ENCODE measurements at places on chromosomes 4 and X. TPM values are rescaled to one million over a fixed set of nuclear protein-coding genes. Genes with fewer than 3 reads are reported as not detected.

The PPAT gene
- total RNA-seq: 11.8 TPM

DNA sequence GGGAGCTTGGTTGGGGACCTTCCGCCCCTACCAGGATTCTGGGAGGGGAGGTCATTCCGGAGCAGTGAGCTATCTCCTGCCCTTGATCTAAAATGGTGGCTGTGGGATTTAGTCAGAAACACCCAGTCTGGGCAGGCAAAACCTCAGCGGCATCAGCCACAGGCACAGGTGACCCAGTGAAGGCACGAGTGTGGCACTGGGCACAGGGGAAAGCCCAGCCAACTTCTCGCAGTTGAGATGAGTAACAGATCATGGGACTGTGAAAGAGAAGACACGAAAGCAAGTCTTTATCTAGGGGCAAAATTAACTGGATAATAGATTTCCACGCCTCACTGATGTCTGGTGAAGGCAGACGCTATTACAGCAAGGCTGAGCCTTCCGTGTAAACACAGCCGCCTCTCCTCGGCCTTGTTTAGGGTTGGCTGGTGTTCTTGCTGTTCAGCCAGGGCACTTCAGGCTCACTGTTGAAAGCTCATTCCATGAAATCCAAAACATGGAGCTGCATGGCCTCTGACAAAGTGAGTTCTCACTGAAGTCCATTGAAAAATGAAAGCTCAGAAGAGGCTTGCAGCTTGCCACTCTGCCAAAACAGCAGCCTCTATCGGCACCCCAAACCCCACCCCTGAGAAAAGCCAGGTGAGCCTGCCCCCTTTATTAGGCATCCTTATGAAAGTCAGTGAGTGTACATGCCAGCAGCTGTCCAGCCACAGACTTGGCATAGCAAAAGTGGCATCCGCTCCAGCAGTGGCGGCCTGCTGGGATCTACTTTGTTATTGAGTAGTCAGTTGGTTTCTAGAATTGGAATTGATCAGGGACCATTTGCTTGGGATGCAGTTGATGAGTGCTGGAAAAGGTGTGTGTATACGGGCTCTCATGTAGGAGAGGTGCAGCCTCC is 102.3 kb upstream of the MTM1 start:
- DNase-seq: no peak

DNA sequence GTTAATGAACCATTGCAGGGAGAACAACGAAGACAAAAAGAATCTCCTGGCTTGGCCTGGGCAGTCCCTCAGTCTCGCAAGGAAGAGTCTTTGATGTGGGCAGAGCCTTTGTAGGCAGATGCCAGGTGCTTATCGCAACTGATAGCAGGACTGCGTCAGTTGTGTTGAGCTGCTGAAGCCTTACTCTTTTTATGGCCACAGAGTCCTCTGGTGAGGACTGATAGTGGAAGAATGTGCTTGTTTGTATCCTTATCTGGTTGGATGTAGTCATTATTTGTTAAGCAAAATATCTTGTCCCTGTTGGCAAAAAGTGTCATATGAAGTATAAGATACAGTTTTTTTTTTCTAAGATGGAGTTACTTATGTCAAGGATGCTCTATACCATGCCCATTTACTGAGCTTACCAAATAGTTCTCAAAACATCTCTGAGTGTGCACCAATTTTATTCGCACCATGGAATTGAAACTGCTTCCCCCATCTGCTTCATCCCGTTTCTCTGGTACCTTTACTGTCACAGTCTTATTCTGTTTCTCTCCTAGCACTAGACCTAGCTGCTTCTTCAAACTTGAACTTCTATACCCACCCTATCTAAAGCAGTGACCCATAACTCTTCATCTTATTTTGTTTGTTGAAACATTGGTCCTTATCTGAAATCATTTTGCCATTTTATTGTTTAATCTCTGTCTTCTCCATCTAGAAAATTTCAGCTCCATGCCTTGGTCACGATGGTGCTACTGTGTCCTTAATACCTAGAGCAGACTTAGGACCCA is 47.0 kb upstream of the SPRY1 start:
- DNase-seq: no peak

GRCh38 chr4:36183665-36184393 is 60.5 kb downstream of the ARAP2 start:
- no peak for DNase-seq

The CCDC149 gene
- total RNA-seq: 11.0 TPM

- no peak for DNase-seq
Observed at GRCh38 chrX:133333154-133333750, 82.0 kb downstream of the GPC4 start.

DNA sequence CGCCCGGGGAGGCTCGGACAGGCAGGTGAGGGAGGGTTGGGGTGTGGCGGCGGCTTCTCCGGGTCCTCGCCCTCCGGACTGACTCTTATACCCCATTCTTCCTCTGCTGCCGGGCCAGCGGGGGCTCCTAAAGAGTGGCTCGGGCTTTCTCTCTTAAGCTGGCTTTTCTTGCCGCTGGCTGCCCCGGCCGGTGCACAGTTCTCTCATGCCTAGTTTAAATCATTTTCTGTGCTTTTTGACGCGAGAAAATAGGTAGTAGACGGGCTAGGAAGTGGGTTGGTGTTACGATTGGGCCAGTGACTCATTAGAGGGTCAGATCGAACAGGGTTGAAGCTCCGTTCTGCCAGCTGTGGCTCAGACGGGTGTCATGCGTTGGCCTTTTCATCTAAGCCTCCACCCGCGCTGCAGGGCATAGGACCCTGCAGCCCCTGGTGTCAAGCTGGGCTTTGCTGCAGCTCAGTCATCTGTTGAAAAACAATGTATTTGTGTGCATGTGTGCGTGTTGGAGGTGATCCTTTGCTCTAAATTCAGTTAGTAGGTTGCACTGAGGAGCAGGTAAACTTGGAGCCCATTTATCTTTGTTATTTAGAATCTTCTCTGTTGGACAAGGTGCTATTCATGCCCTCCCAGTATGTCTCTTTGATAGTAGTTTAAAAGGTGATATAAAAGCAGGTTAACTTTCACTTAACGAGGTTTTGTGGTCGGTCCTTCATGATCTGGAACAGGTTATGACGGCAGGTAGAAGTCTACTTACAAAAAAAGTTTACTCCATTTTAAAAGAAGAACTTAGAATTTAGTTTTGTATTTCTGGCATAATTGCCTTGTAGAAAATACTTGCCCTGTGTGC is 802 bp downstream of the BMP2K start:
- peak; percentile 68 for DNase-seq

The FATE1 gene
- total RNA-seq: not detected

All from fibroblast of lung (primary cell).